Stimulated activated CD4-positive, alpha-beta T cell treated with anti-CD3 and anti-CD28 coated beads, Interleukin-2, amount 100 ng/mL, for 48 hours (primary cell): ENCODE measurements at places on chromosomes 7 and 10.

- DNase-seq: no peak
Observed at GRCh38 chr10:51915031-51915542, 215.7 kb upstream of the CSTF2T start.

DNA sequence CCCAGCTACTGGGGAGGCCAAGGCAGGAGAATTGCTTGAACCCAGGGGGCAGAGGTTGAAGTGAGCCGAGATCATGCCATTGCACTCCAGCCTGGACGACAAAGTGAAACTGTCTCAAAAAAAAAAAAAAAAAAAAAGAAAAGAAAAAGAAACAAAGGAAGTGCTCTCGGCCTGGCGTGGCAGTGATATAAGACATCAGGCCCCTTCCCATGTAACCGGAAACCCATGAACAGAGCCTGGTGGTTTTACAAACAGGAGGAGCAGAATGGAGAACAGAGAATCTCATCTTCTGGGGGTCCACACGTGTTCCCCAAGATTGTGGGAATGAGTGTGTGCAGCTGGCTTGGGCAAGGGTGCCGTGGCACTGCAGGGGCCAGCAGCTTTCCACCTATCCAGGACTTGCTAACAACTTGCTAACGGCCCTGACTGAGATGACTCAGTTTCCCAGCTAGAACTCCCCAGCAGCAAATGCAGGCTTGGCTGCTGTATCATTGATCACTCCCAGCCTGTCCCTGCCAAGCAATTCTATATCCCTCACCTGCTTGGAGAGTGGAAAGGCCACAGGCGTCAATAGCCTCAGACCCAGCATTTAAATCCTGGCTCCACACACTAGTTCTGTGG is 103.0 kb downstream of the COL26A1 start:
- DNase-seq: no peak

GRCh38 chr10:132990684-132991545 is 48.5 kb upstream of the CFAP46 start:
- DNase-seq: no peak

DNA sequence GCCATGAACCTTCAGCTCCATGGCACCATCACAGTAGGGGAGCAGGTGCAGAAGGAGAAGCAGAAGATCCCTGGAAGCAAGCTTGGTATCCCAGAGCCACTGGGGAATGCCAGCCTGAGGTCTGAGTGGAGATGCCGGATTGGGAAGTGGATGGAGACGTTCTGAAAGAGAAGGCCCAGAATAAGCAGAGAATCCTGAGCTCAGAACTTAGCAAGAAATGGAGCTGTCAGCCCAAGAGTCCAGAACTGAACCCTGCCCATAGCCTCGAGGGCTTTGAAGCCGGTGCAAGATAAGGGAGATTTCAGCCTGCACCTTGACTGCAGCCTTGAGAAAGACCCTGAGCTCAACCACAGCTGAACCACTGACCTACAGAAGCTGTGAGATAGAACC is 13.9 kb upstream of the GDF10 start:
- no peak for DNase-seq

DNA sequence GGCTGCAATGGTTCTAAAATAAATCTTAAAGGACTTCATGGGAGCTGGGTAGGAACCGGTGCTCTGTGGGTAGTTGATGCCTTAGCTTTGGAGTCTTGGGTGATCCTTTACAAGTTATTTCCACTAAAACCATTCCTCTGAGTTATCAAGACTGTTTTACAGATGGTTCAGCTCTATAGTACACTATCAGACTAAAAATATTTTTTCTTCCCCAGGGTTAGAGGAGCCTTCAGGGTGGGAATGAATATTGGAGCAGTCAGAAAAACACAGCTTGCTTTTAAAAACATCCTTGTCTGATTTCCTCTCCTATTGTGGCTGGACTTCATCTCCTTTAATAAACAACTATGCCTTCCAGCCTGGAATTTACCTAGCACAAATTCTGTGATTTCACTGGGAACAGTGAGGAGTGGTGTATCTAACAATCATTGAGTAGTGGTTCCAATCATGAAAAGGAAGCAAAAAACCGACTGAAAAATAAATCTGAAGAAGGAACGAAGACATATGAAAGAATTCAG is 102.6 kb upstream of the AFAP1L2 start:
- no peak for DNase-seq

DNA sequence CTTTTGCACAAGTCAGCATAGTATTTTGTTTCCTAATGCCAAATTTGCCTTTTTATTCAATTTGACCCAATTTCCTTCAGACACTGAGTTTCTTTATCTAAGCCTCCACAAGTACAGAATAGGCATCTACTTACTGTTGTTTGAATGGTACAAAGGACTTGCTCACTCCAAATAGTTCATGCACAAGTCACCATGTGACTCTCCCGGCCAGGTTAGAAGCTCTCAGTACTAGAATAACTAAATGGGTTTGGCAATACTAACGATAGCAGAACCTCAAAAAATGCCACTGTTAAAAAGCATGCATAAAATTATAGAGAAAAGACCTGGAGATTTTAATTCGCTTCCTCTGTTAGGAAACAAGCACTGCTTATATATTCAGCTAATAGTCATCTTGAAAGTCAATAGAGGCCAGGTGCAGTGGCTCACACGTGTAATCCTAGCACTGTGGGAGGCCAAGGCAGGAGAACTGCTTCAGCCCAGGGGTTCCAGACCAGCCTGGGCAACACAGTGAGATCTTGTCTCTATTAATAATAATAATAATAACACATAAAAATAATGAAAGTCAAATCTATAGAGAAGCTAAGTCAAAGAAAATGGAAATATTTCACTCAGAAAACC is 335.8 kb upstream of the MBL2 start:
- no peak for DNase-seq

DNA sequence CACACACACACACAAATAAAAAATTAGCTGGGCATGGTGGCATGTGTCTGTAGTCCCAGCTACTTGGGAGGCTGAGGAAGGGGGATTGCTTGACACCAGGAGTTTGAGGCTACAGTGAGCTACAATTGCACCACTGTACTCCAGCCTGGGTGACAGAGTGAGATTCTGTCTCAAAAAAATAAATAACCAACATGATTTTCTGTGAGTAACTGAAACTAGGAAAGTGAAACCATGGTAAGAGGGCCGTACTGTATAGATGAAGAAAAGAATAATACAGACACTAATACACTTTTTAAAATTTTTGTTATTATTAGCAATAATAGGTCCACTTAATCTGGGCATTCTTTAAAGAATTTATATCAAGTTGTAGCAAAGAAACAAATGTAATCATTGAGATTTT is 170.9 kb downstream of the HGF start:
- no peak for DNase-seq

DNA sequence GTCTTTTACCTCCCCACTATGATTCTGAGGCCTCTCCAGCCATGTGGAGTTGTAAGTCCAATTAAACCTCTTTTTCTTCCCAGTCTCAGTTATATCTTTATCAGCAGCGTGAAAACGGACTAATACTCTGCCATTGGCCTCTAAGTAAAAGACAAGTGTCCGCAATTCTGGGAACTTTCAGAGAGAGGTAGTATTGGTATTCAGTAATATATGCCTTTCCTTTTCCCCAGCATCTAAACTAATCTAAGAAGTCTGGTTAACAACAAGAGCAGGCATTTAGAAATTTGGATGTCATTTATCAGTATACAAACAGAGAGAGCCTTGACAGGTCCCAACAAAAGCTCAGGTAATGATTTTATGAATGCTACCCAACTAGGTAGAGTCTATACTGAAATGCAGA is 95.2 kb downstream of the ATE1 start:
- no peak for DNase-seq

- DNase-seq: no peak
Observed at GRCh38 chr7:6167587-6168476, 104.6 kb downstream of the CYTH3 start.

- DNase-seq: no peak
Observed at GRCh38 chr10:11616021-11616420, 4.6 kb upstream of the USP6NL start.

DNA sequence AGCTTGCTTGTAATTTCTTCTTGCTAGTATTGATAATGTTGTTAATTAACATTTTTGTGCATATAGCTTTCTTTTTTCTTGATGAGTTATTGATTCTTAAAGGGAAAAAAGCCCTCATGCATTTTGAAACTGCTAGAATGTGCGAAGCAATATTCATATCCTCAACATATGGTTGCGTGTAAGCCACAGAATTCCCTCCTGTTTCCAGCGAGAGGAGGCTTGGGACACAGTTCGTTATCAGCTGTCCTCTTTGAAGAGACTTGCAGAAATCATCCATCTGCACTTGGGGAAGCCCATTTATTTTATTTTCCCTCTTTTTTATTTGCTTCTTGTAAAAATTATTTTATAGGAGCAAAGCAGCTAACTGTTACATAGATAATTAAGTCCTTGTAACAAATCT is 398.0 kb downstream of the ADRA2A start:
- DNase-seq: no peak

- DNase-seq: no peak
Observed at GRCh38 chr7:151218170-151218569, 7.9 kb upstream of the H2BK1 start.

GRCh38 chr7:83799333-83799732 is 150.4 kb upstream of the SEMA3E start:
- DNase-seq: no peak

GRCh38 chr7:56639173-56639746 is 493.0 kb downstream of the ZNF479 start:
- DNase-seq: no peak

DNA sequence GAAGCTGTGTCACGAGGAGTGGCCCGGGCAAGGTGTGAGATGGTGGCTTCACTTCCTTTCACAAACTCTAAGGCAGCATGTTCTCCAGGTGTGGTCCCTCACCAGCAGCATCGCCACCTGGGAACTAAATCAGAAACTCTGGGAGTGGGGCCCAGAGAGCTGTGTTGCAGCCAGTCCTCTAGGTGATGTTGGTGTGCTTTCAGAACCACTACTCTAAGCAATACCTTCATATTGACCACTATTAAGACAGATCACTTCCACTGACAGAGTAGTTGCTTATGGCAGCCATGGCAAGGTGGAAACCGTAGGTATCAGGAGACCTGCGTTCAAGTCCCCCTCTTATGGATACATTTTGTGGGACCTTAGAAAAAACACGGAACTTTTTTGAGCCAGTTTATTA is 495.8 kb upstream of the GALNT17 start:
- no peak for DNase-seq

- no peak for DNase-seq
Observed at GRCh38 chr7:138235207-138235606, 158.9 kb downstream of the AKR1D1 start.

GRCh38 chr10:124666494-124666893 is 77.7 kb downstream of the FAM53B start:
- no peak for DNase-seq

- DNase-seq: no peak
Observed at GRCh38 chr10:31578181-31578852, 259.3 kb downstream of the ZEB1 start.

DNA sequence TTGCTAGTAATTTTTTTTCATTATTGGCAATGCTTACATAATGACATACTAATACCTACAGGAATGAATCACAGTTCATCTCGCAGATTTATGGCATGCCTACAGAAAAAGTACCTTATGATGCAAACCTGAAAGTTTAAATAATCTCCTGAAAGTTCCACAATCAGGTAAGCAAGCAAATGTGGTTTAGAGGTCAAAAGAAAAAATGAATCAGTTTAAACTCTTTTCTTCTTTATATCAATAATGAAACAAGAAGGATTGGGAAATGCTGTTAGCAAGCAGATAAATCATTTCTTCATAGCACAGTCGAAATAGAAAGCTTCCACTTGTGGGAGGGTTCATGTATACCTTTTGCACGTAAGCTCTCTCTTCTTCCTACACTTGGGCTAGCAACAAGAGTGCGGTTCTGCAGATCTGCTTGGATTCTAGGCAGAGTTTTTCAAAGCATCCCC is 53.7 kb upstream of the MTPN start:
- DNase-seq: no peak

GRCh38 chr10:118944959-118945633 is 84.4 kb upstream of the NANOS1 start:
- no peak for DNase-seq

GRCh38 chr7:7693881-7694280 is 24.5 kb downstream of the RPA3 start:
- DNase-seq: no peak

- DNase-seq: no peak
Observed at GRCh38 chr10:96858038-96858705, 26.1 kb downstream of the LCOR start.

GRCh38 chr7:40234046-40234445 is 99.2 kb downstream of the SUGCT start:
- no peak for DNase-seq

- no peak for DNase-seq
Observed at GRCh38 chr7:29562307-29562706, 1.3 kb upstream of the PRR15 start.

DNA sequence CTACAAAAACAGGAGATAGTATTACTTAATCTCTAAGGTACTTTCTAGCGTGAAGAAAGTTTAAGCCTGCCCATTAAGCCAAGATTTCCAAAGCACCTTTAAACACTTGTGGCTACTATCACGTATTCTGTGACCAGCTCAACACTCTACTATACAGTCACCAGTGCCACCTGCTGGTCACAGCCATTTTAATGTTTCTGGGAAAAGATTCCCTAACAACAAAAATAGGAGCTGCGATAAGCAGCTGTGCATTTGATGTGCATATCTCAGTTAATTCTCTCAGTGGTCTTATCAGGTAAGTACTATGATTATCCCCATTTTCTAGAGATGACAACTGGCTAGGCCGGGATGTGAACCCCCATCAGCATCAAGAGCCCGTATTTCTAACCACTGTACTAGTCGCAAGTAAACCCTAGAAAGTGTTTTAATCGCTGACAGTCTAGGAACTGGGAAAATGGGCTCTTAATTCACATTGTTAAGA is 860 bp downstream of the SEC31B start:
- DNase-seq: peak; percentile 62

DNA sequence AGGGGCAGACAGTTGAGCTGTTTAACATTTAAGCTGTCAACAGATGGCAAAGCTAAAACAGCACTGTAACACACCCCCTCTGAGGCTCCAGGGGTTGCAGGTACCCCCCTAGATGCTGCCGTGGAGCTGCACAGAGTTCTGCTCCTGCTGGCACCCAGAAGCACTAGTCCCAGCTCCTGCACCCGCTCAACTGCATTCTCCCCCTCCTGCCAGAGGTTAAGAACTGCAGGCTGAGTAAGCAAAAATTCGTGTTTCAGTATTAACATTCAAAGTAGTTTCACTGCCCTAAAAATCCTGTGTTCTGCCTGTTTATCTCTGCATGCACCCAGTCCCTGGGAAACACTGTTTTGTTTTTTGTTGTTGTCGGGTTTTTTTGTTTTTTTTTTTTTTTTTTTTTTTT is 790.8 kb upstream of the KCND2 start:
- DNase-seq: no peak

- no peak for DNase-seq
Observed at GRCh38 chr7:24341691-24342413, 57.9 kb downstream of the NPY start.

- no peak for DNase-seq
Observed at GRCh38 chr7:66256281-66256680, 51.1 kb downstream of the TPST1 start.

DNA sequence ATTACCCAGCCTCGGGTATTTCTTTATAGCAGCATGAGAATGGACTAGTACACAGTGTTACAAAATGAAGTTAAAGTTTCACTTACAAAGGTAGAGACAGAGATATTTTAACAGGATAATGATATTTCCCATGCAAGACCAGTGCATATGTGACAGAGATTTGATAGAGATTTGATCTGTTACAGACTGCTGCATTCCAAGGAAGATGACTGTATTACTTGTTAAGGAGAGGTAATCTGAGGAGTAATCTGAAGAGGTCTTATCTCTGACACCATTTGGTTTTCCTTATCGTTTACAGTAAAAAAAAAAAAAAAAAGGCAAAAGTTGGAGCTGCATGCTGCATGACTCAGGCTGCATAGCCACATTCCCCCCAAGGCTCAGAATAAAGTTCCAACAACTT is 289.6 kb downstream of the POM121L12 start:
- DNase-seq: no peak
